Renal cortex interstitium (tissue), 15 donors: ENCODE measurements at places on chromosomes 6 and 20. TPM values are rescaled to one million over a fixed set of nuclear protein-coding genes. Genes with fewer than 3 reads are reported as not detected.

- DNase-seq = no peak
Measured at GRCh38 chr20:43191143-43191542, 1.4 kb upstream of the PTPRT start.

DNA sequence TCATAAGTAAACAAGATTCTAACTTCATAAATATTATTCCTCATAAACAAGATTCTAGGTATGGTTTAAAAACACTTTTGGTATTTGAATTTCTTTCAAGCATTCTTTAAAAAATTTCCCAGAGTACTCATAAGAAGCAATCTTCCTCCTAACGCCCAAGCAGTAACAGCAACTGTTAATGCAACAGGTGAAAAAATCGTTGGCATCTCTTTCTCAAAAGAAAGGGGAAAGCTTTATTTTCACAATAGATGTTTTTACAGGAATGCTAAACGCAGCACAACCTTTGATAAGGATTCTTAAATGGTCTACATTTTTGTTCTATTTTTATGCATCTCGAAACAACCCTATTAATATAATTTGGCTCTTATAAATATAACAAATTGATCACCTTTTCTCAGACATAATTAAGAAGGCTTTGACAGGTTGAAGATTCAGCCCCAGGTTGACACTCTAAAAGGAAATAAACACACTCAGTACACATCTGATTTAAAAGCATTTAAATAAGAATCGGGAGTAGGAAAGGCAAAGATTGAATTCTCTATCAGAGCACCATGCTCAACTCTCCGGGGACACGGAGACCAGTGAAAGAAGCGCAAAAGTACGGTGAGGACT, 634 bp downstream of the AHI1 start:
- no peak for DNase-seq

DNA sequence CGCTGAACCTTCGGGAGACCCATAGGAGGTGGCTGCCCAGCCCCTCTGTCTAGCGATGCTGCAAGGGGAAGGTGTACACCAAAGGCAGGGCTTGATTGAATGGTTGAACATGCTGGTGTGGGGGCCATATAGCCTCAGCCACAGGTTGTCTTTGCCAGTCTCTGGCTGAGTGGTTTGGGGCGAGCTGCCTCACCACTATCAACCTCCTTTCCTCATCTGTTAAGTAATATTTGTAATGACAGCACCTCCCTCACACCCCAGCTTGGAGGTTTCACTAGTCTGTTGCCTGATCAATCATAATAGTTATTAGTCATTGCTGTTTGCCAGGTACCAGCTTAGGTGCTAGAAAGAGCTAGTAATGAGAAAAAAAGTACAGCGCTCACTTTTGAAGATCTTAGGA, 11.8 kb upstream of the ZNF831 start:
- DNase-seq = no peak

GRCh38 chr6:64280569-64280968, 645.0 kb downstream of the PHF3 start:
- no peak for DNase-seq

GRCh38 chr6:134746140-134746539, 203.8 kb downstream of the ALDH8A1 start:
- no peak for DNase-seq

GRCh38 chr6:151757506-151757955, 50.0 kb upstream of the ESR1 start:
- no peak for DNase-seq

- DNase-seq = no peak
Measured at GRCh38 chr6:161011492-161012480, 20.2 kb downstream of the MAP3K4 start.

- no peak for DNase-seq
Measured at GRCh38 chr6:109794201-109794923, 103.3 kb downstream of the FIG4 start.

DNA sequence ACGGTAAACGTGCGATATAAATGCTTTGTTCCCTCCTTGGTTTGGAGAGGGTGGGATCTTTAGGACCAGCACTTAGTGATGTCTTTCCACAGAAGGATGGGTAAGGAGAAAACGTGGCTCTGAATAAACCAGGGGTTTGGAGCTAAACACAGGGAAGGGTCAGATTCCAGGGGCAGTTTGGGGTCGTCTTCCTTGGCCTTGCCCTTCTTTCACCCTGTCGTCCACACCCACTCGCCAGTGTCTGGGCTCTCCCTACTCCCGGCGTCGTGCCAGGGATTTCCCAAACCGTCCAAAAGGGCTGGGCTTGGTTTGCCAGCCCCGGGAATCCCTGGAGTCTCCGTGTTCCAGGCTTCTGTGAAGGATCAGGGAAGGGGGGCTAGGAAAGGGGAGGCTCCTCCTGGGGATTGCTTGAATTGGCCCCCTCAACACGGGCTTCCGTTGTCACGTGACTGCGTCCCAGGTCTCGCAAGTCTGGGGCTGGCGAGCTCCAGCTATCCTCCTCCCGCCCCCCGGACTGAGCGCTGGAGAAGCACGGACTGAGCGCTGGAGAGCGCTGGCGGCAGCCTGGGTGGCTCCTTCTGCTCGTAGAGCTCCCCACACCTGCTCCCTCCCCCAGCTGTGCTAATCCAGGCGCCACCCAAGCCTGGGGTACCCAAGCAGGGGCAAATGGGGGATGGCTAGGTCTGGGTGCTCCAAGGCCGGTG, 9.4 kb upstream of the ARMC12 start:
- DNase-seq = peak; percentile 72

- no peak for DNase-seq
Measured at GRCh38 chr6:5746053-5746758, 260.5 kb downstream of the NRN1 start.

DNA sequence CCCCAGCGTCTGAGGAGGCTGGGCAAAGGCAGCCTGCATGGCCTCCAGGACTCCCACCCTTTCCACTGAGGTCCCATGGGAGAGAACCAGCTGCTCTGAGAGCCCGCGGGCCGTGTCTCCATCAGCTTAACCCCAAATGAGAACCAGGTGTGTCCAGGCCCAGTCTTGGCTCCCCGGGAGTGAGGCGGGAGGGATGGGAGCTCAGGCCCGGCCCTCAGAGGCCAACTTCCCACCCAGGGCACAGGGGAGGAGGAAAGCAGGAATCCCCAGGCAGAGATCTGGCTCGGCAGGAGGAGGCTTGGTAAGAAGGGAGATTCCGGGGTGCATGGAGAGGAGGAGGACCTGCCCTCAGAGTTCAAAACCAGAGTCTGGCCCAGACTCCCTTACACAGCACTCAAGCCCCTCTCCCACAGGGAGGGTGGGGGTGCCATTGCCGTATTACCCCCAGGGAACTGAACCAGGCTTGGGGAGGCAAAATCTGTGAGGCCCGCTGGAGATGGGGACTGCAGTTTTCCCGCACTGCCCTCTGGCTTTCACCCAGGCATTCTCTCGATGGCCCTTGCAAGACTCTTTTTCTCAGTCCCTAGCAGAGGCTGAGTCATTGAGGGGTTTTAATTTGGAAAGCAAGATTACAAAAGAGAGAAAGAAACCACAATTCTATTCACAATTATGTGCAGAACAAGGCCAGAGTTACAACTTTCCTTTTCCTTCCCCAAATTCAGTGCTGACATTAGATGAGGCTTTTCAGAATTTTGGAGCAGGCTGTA, 17.1 kb downstream of the FOXF2 start:
- DNase-seq = no peak

DNA sequence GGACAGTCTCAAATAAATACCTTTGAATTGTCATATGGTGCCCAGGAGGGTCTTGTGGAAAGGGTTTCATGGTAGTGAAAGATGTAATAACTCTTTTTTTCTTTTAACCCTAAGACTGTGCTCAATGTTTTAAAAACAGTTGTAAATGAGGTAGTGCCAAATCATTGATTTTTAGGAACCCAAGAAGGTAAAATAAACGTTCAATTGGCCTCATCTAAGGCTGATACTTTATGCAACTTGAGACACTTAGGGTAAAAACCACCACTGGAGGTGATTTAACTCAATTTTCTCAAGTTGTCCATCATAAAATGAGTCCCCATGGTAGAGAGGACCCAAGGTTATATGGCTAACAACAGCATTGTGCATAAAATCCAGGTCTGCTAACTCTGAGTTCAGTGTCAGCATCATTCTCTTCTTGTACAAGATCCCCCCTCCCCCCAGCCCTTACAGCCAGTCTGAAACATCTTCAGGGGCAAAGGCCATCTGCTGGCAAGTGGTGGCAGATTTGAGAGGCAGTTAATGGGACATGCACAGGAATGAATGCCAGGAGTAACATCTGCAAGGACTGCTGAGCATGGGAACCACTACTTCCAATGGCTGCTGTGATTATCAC, 244.4 kb downstream of the GMPR start:
- no peak for DNase-seq

DNA sequence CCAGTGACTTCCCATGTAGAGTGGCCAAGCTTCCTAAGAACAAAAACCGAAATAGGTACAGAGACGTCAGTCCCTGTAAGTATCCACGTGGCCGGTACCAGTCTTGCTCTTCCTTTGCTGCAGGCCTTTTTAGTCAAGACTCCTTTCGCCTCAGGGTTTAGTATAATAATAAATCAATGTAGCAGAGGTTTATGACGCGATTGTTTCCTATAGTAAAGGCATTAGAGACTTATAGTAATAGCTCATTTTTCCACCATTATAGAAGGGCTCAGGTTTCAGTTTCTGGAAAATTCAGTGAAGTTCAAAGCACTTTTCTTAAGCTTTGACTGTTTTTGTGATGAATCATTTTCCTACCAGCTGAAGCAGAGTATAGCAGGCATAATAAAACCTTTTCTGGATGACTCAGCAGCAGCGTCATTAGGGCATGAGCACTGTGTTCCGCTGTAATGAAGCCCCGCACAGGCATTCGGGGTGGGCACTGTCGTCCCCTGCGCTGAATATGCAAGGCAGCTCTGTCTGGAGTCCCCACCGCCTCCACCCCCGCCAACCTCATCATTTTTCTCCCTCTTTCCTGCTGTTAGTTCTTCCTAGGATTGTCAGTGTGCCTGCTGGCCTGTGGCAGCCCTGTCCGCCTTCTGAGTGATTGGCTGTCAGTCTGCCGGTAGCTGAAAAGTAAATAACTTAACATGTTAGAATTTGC, 51.3 kb downstream of the PTPN1 start:
- DNase-seq = no peak

CTSZ gene
- polyA plus RNA-seq = 79.1 TPM

AURKA gene
- polyA plus RNA-seq = 20.0 TPM
